Frontal cortex (tissue), 4 donors: ENCODE measurements at places on chromosomes 12 and 14. TPM values are rescaled to one million over a fixed set of nuclear protein-coding genes. Genes with fewer than 3 reads are reported as not detected.
A peak's percentile ranks its signal among the peaks of the same experiment; 100 is the strongest.

- peak; percentile 78 for DNase-seq
Measured at GRCh38 chr14:102235275-102235897, 69.6 kb downstream of the MOK start.

- DNase-seq: no peak
Measured at GRCh38 chr12:6284273-6284672, 26.2 kb upstream of the PLEKHG6 start.

GRCh38 chr12:31353750-31354708 lies 28.1 kb upstream of the SINHCAF start:
- peak; percentile 14 for DNase-seq

- DNase-seq: no peak
Measured at GRCh38 chr14:88420187-88420586, 34.7 kb downstream of the SPATA7 start.

DNA sequence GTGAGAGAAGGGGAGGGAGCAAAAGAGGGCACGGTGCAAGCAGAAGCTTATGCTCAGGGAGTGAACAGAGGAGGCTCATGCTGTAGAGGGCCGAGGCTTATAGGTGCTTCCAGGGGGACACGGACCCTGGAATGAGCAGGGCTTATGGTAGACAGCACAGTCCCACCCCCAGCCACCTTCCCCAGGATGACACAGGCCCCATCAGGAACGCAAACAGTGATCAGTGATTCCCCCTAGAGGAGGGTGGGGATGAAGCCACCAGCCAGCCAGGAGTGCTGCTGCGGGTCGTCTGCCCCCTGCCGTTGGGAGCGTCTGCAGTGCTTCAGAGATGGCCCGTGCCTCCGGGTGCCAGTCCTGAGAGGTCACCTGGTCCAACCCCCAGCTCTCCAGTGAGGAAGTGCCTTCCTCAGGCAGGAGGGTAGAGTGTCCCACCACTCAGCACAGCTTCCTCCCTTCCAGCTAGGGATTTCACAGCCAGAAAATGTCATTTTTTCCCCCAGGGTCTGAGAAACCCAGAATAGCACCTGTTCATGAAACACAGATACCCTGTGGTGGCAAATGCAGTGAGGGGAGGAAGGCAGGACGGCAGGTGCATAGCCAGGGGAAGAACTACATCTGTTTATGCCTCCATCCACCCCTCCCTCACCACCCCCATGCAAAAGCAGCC lies 60.7 kb downstream of the SLC6A12 start:
- peak; percentile 69 for DNase-seq

DNA sequence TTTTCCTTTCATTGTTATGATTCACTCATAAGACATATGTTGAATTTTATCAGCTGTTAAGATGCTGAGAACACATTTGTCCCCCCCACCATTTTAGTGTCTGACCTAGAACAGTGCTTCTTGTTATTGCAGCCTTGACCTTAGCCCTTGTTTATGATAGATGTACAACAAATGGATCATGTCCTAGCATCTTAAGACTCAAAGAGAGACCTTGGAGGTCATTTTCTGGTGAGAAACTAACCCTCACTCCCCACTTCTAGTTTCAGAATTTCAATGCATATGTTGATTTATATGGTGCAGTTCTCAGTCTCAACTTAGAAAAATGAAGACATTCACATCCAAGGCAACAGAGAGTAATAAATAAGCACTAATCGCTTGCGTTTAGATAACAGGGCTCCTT lies 391.2 kb downstream of the AEBP2 start:
- no peak for DNase-seq

- no peak for DNase-seq
Measured at GRCh38 chr12:42735861-42736361, 146.4 kb upstream of the PRICKLE1 start.

DNA sequence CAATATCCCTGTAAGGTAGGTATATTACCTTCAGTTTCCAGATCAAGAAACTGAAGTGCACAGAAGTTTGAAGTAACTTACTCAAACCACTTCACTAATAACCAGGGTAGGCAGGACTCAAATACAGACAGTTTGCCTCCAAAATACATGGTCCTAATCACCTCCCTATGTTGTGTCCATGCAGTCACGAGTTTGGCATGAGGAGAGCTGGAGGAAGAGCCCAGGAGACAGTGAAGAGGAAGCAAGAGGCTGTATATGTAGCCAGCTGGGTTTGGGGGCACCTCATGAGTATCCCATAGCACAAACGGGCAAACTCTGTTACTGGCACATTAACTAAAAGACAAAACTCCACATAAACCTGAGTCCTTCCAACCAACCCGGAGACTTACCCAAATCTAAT lies 79.2 kb downstream of the DUSP16 start:
- no peak for DNase-seq

- no peak for DNase-seq
Measured at GRCh38 chr14:92702441-92702918, 45.9 kb downstream of the LGMN start.

- no peak for DNase-seq
Measured at GRCh38 chr14:101721951-101722661, 39.4 kb upstream of the PPP2R5C start.

GRCh38 chr14:58769771-58770170 lies 132.0 kb downstream of the DACT1 start:
- DNase-seq: no peak

DNA sequence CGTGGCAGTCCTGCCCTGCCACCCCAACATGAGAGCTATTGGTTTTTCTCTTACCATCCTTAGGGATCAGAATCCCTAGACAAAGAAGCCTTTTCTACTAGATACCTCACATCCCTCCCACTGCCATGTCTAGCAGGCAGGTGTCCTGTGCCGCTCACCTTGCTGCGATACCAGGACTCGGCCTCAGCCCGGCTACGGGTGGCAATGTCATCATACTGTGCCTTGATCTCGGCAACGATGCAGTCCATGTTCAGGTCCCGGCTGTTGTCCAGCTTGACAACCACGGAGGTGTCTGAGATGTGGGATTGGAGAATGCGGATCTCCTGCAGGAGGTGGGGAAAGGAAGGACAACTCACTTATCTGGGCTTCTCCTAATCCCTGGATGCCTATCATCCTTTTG lies 4.5 kb downstream of the KRT83 start:
- no peak for DNase-seq

- no peak for DNase-seq
Measured at GRCh38 chr14:98112194-98112780, 1159.7 kb downstream of the BCL11B start.

DNA sequence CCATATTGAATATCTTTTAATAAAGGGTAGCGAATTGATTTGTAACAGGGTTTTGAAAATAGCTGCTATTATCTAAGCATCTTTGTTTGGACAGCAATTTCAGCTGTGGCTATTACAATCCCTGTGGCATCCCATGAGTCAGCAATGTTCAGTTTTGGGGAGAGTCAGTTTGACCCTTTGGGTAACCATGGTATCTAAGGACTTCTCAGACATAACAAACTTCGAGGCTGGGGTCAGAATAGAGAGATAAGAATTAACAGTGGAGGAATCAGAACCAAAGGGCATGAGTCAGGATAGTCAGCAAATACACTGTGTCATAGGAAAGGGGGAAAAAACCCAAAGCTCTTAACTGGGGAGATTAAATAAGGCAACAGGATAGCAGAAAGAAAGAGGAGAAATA lies 11.7 kb upstream of the PTHLH start:
- DNase-seq: no peak

DNA sequence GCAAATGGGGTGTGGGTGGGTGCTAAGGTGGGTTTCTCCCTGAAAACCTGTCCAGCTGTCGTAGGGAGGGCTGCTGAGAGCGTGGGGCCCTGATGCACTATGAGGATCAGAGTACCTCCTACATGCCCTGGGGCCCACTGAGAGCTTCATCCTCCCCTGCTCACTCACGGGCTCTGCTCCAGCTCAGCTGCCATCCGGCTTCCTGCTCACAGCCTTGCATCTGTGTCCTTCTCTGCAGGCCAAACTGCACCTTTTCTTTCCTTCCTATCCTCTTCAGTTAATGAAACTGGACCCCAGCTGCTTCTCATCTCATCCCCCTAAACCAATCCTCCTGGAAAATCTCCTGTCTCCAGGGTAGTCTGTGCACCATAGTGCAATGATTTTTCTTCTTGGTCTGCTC lies 22.2 kb upstream of the GPRC5D start:
- no peak for DNase-seq

- no peak for DNase-seq
Measured at GRCh38 chr12:128829861-128830504, 6.2 kb upstream of the SLC15A4 start.

DNA sequence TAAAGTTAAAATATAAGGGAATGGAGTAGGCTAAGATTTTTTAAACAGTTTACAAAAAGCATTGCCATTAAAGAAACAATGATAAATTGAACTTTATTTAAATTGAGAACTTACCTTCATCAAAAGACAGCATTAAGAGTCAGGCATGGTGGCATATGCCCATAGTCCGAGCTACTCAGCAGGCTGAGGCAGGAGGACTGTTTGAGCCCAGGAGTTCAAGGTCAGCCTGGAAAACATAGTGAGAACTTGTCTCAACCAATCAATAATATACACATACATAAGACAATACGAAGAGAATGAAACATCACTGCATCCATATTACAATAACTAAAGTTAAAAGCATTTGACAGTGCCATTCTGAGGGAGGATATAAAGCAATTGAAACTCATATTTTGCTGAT lies 97.6 kb downstream of the FOXA1 start:
- DNase-seq: no peak

DNA sequence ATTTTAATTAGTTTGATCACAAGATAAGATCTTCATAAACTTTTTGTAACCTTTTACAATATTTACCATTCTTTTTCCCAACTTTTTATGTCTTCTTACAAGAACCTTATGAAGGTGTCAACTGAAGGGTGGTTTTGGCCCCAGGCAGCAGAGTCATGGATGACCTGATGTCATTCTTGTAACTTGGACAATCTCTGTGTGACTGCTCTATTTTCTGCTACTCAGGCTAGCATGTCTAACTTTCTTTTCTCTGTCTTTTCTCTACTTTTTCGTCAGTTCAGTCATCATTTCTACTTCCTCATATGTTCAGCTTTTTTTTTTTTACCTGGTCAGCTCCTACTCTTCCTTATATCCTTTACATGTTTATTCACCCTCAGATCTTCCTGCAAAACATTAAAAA lies 150.7 kb upstream of the PTPRQ start:
- no peak for DNase-seq

DNA sequence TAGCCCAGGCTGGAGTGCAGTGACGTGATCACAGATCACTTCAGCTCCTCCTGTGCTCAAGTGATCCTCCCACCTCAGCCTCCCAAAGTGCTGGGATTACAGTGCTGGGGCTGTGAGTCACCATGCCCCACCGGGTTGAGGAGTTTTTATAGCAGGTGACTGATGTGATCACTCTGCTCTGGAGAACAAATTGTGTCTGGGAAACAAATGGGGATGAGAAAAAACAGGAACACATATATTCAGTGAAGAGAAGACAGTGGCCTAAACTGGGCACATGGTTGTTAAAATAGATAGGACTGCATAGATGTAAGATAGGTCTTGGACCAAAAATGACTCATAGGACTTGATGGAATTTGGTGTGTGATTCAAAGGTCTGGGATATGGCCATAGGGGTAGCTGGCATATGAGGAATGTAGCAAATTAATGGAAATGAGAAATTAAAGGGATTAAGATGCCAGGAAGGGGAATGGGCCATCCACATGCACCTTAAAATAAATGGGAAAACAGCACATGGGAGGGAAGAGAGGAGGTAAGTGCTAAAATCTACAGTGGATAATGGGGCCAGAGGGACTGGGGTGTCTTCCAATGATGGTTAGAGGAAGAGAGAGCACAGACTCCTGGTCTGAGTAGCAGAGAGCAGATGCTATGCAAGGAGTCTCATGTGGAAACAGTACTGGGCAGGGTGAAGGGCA lies 11.2 kb downstream of the BCAT1 start:
- no peak for DNase-seq

- DNase-seq: no peak
Measured at GRCh38 chr12:114392909-114393308, 13.0 kb downstream of the TBX5 start.

- DNase-seq: no peak
Measured at GRCh38 chr12:108831309-108831991, 25.9 kb downstream of the SSH1 start.

- no peak for DNase-seq
Measured at GRCh38 chr12:6457220-6457945, 5.5 kb downstream of the TAPBPL start.

DNA sequence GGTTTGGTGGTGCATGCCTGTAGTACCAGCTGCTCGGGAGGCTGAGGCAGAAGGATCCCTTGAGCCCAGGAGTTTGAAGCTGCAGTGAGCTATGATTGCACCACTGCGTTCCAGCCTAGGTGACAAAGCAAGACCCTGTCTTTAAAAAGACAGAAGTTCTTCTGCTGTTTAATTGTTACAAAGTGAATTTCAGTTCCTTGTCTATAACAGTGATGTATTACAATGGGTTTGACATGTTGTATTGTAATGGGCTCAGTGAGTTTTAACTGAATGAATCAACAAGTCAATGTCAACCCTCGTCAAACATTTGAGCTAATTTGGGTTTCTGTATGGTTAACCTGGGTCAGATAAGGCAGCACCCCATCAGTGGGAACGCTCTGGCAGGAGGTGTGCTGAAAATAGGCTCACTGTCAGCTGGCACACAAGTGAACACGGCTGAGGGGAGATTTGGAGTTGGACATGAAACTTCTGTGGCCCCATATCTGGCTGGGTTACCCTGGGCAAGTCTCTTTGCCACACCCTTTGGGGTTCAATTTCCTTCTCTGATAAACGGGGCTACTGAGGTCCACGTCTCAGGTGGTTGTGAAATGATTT lies 14.0 kb upstream of the TRPV4 start:
- no peak for DNase-seq

DNA sequence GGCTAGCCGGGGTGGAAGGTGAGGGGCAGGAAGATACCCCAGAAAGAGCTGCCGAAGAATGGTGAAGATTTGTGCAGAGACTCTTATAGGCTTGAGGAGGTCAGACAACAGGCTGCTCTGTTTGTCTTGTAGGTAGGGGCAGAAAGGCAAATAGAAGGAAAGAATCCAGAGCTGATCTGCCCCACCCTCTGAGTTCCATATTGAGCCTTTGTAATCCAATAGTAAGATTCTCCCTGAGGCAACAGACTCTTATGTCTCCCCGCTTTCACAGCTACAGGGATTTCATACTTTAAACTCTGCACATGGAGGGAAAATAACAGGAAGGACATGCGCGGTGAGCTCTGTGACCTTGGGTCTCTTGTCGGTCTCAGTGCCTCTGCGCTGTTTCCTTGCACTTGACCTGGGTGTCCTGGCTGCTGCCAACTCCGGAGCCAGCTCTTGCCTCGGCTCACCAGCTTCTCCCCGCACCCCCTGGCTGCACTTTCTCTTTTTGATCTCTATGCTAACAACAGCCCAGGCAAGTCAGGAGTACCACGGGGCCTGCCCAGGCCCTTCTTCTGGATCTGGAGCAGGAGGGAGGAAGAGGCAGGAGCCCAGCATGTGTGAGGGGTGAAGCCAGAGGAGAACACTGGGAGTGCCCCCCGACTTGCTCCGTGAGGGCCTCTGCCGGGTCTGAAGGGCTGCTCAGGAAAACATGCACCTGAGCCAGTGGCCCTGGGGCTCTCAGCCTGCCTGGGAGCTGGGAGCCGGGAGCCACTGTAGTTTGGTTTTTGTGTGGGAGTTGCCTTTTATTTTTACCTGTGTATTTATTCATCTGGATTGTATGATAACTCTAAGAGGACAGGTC lies 75.8 kb downstream of the PPP1R36 start:
- DNase-seq: no peak

Gene HOXC11
- not detected for total RNA-seq

Gene RNASE3
- not detected for total RNA-seq

Gene TMEM121
- total RNA-seq: 24.5 TPM

Gene OR6C2
- total RNA-seq: not detected

Gene IL25
- not detected for total RNA-seq

Gene TAS2R30
- 6.5 TPM for total RNA-seq

Gene ART4
- total RNA-seq: not detected
